ENCODE measurements at places on chromosomes 11 and 22. TPM values are rescaled to one million over a fixed set of nuclear protein-coding genes. Genes with fewer than 3 reads are reported as not detected.

Gene JAML
- not detected for total RNA-seq

Gene FXYD2
- not detected for total RNA-seq

Gene POTEH
- not detected for total RNA-seq

Gene PELI3
- 14.3 TPM for total RNA-seq

Gene STK33
- 0.34 TPM for total RNA-seq

Gene HEPN1
- total RNA-seq, result not detected

Gene OR52B6
- total RNA-seq, result not detected

Gene OR52B2
- total RNA-seq, result not detected

Gene PHF21A
- total RNA-seq, result 5.5 TPM

Gene UPK3A
- total RNA-seq, result not detected
